ENCODE measurements at places on chromosomes 1 and 21.
A peak's percentile ranks its signal among the peaks of the same experiment; 100 is the strongest.

- DNase-seq = no peak
Observed at GRCh38 chr21:35601211-35601610, 459.1 kb downstream of the SETD4 start.

DNA sequence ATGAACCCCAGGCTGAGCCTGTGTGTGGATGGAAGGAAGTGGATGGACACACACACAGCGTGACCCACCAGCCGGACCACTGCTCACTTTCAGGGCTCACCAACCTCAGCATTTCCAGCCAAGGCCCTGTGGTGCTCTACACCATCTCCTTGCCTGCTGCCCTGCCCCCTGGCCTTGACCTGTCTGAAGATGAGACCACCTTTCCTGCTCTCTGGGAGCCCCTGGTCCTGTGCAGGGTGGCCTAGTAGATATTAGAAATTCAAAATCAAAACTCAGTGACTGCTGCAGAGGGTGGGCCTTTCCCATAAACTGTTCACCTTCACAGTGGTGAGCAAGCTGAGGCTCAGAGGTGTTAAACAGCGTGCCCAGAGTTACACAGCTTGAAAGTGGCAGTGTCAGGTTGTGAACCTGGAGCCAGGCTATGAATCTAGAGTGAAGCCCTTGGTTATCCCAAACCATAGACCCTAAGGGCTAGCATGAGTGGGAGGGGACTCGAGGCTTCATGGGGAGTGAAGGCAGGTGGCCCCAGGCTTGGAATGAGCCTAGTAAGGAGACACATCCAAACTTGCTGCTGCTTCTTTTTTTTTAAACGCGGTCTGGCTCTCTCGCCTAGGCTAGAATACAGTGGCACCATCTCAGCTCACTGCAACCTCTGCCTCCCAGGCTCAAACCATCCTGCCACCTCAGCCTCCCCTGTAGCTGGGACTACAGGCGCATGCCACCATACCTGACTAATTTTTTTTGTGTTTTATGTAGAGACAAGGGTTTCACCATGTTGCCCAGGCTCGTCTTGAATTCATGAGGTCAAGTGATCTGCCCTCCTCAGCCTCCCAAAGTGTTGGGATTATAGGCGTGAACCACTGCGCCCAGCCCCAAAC, 41.5 kb downstream of the MAN1C1 start:
- no peak for DNase-seq

DNA sequence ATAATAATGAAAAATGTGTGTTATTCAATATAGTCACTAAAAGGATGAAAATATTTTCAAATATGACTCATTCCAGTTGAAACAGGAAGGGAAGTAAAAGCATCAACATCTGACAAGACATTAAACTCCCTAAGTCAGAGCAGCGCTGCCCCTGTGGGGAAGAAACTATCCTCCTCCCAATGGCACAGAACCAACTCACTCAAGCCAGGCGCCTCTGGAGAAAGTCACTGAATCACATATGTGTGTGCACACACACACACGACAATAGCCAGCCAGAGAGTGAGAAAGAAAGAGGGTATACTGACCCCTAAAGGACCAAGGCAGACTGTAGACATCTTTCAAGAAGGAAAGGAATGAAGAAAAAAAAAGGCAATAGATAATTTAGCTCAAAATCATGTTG, 126.9 kb downstream of the SETD4 start:
- peak; percentile 20 for DNase-seq

- DNase-seq = peak; percentile 52
Observed at GRCh38 chr1:59903141-59903754, 23.3 kb downstream of the CYP2J2 start.

GRCh38 chr1:78375996-78376395, 114.8 kb upstream of the PTGFR start:
- DNase-seq = no peak

DNA sequence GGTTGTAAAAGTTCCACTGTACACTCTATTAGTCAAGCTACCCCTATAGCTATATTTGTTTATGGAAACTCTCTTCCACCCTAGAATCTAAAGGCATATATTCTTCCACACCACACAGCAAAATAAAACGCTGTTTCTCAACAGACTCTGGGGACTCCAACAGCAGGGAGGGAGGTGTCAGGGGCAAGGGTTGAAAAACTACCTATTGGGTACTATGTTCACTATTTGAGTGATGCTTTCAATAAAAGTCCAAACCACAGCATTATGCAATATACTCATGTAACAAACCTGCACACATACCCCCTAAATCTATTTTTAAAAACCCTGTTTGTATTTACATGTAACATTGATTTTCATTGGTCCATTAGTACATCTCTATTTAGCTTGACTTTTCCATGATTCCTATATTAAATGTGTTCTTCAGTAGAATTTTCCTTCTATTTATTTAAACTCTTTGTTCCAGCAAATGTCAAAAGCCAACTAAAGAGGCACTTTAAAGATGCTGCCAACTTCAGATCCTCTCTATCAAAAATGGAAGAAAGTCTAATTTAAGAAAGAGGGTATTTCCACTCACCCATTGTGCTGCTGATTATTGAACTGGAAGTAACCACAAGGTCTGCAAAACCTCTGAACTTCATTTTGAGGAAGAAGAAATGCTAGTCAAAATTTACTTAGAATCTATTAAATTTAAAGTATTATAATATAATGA, 26.2 kb downstream of the RGS7 start:
- DNase-seq = no peak

- DNase-seq = no peak
Observed at GRCh38 chr1:110707232-110707631, 32.5 kb upstream of the KCNA3 start.

DNA sequence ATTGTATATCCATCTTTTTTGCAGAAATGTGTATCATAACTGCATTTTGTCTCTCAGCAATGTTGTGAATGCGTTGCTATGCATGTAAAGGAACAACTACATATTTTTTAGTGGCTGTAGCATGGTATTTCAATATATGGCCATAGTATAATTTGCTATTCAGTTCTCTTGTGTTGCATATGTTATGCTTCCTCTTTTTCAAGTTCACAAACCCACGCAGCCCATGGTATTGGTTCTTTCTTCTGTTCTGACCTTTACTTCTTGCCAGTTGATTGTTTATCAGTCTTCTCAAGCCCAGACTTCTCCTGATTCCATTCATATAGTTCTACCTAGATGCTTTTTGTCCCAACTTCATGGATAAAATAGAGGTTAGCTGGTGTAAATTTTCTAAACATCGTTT, 6.1 kb downstream of the SLC22A15 start:
- DNase-seq = no peak

- DNase-seq = no peak
Observed at GRCh38 chr1:23149114-23149513, 19.5 kb downstream of the LUZP1 start.

DNA sequence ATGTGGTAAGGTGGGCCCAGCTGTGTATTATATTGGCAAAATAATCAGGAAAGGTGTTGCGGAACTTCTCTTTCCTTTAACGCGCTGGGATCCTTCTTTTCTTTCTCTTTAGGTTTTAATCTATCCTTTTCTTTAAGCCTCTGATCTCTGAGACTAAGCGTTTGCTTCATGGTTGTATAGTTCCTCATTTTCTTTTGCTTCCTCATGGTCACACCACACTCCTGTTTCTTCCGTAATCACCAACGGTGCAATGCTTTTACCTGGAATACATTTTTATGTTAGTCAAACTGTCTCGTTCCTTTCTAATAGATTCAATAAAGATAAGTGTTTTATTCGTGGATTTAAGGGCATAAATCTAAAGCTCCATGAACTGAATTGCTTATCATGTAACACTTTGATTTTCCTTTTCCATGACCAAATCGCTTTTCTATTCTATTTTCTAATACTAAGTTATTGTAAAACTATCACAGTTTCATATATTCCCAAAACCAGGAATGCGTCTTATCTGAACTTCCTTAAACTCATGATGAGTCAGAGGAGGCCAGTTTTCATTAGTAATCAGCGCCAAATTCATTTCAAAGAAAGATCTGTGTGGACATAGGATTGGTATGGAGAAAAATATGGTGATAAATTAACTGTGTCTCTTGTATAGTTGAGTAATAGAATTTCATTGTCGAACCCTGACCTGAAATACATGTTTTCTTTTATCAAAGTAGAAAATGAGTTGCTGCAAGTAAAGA, 12.2 kb downstream of the SDCCAG8 start:
- no peak for DNase-seq

DNA sequence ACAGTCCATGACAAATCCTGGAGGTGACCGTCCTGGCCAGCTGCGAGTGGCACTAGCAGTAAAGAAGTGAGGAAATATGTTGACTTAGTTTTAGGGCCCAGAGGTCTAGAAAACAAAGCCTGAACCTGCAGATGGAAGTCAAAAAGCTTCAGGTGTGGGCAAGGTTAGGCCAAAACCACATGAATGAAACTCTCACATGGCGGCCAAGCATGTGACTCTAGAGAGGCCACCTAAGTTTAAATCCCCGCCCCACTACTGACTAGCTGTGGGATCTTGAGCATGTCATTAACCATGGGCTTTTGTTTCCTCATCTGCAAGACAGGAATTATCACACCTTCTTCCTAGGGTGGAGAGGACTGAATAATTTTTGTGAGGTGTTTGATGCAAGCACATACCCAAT, 148.2 kb upstream of the DAB1 start:
- DNase-seq = no peak

DNA sequence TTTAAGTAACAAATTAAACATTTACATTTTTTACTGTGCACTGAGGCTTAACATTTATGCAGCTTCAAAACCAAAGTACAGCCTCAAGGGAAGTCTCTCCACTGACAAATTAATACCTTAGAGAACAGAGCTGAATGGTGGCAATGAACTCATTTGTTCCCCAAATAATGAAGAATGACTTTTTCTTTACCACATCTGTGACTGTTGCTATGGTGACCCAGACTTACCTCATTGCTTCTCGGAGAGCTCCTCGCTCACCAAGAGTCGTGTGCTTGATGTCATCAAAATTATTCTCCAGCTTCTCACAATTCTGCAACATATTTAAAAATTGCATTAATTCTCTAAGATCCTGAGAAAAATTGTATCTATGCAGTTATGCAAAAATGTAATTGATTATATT, 92.9 kb downstream of the DPYD start:
- DNase-seq = peak; percentile 21

GRCh38 chr1:202961220-202961880, 3.2 kb upstream of the ADIPOR1 start:
- DNase-seq = no peak

- DNase-seq = peak; percentile 51
Observed at GRCh38 chr1:116909512-116910378, at the start of gene PTGFRN. TSS of gene PTGFRN (plus strand) at chr1:116909916. CDS start at chr1:116910204, 288 bp downstream.

GRCh38 chr1:17017435-17017834, 5.7 kb upstream of the ATP13A2 start:
- DNase-seq = no peak

DNA sequence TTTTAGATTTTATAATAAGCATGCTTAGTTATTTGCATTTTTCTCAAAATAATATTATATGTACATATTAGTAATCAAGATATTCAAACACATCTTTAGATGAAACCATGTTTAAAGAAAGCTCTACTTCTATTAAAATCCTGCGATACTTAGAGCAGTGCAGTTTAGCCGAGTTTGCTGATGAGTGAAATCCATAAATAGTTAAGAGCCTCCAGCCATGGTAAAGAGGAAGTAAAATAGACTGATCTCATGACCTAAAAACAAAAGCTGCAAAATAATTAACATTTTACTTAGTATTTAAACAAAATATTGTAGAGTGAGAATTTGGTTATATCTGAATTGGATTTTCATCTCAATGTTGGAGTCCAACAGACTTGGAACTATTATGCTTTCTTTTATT, 147.4 kb upstream of the NRIP1 start:
- DNase-seq = no peak

- no peak for DNase-seq
Observed at GRCh38 chr1:181075766-181076350, 12.6 kb upstream of the IER5 start.

GRCh38 chr1:5709461-5709975, 282.7 kb downstream of the NPHP4 start:
- DNase-seq = no peak

DNA sequence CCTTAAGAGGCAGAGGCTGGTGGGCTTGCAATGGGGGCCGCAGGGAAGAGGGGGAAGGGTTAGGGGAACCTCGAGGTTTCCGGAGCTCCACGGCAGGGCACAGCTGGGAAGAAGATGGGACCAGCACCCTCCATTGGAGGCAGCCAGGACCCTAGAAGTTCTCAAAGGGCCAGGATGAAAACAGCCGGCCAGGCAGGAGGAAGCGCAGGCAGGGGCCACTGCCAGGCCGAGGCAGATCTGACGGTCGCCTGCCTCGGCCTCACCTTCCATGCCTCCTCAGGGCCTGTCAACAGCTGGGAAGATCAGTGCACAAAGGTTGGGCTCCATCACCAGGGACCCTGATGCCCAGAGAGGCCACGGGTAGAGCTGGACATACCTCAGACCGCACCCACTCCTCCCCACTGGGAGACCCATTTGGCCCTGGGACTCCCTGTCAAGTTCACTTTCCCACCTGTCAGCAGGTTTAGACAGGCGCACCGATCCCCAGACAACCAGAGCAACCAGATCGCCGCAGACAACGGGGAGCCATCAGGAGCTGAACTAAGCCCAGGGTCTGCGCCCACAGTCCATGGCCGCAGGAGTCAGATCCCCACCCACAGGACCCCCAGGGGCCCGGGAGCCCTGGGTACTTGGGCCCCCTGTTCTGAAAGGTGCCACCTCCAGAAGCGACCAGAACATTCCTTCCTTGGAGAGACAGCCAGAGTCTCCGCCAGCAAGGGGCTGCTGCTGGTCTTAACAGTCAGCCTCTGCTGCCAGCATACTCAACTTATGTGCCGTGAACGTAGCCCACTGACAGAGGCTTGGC, 2.2 kb downstream of the SLC19A1 start:
- no peak for DNase-seq

DNA sequence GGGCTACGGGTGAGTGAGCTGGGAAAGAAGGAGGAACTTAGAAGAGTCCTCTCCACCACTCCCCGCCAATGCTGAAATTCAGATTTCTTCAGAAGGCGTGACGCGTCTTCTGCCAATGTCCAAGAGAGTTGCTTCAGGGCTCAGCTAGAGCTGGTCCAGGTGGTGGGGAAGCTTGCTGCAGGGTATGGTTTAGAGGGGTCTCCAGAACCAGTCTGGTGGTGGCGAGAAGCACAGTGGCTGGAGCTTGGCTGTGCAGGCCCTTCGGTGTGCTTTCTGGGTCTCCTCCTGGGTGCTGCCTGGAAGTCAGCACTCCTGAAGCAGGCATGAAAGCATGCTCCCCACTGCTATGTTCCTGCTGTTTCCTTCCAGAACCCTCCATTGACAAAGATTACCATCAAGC, 387.2 kb downstream of the PTPRU start:
- DNase-seq = no peak

DNA sequence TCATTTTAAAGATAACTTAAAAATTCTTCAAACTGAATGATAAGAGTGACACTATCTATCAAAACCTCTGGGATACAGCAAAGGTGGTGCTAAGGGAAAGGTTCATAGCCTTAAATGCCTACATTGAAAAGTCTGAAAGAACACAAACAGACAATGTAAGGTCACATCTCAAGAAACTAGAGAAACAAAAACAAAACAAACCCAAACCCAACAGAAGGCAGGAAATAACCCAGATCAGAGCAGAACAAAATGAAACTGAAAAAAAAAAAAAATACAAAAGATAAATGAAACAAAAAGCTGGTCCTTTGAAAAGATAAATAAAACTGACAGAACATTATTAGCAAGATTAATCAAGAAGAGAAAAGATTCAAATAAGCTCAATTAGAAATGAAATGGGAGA, 6.8 kb downstream of the ODF2L start:
- DNase-seq = no peak

GRCh38 chr1:202562444-202563060, 147.7 kb downstream of the SYT2 start:
- DNase-seq = no peak
